CD4-positive, alpha-beta T cell (primary cell): ENCODE measurements at places on chromosomes 12 and 14. TPM values are rescaled to one million over a fixed set of nuclear protein-coding genes. Genes with fewer than 3 reads are reported as not detected.

The CD4 gene
- total RNA-seq: 136 TPM

The SLC2A14 gene
- 0.52 TPM for total RNA-seq

The KRT2 gene
- total RNA-seq: 1.7 TPM

The CYP46A1 gene
- 0.11 TPM for total RNA-seq

The CYP27B1 gene
- total RNA-seq: 1.4 TPM

The LRRC10 gene
- total RNA-seq: not detected

The GPRC5A gene
- total RNA-seq: 0.14 TPM

DNA sequence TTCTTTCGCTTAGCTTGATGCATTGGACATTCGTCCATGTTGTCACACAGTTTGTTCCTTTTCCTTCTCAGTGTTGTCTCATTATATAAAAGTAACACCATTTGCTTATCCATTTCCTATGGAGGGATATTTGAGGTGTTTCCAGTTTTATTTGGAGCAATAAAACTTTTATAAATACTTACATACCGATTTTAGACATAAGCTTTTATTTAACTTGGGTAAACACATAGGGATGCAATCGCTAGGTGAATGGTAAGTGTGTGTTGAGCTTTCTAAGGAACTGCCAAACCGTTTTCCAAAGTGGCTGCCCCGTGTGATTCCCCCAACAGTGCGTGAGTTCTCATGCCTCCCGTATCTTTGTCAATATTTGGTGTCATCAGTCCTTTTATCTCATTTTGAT, 95.2 kb upstream of the DYNC1H1 start:
- DNase-seq: no peak
- H3K27me3 ChIP-seq: no peaks in the 10 kb centered on the region
- no peak overlapping the region for H3K27ac ChIP-seq
- H3K4me3 ChIP-seq: no peak overlapping the region

DNA sequence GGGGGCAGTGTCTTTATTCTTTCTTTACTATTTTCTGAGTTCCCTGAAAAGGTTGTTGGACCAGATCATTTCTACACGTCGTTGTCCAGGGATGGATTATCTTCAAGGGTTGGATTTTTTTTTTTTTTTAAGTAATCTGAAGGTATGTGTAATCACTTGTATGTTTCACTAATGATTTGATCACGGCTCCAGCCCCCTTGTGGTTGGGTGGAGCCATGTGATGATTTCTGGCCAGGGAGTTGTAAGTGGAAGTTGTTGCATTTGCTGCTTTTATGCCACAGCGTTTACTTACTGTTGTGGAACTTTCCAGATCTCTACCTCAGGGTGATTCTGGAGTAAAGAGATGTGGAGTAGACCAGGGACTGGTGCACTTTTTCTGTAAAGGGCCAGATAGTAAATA, 390.3 kb downstream of the AACS start:
- DNase-seq: no peak
- peaks cover 7% of the 10 kb centered on the region for H3K27me3 ChIP-seq
- H3K27ac ChIP-seq: no peak overlapping the region
- no peak overlapping the region for H3K4me3 ChIP-seq

DNA sequence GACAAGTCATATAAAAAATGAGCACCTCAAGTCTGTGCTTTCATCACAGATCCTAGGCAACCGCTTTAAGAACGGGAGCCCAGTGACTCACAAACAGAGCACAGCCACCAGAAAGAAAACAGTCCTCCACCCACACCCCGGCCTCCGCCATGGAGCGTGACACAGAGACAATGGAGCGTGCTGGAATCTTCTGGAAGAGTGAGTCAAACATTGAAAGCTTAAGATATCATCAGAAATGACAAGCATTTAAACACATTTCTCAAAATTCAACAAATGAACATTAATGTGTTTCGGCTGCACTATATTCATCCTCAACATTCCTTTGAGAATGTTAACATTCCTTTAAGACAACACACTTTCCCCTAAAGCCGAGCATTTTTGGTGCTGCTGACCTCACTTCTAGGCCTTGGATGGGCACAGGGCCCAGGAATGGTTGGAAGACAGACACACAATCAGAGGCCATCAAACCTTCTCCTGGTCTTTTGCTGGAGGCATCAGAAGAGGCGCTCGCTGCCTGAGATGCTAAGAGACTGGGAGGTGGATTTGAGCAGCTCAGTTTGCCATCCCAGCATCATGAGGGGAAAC, 23.6 kb upstream of the TMEM132D start:
- no peak overlapping the region for H3K4me3 ChIP-seq
- no peaks in the 10 kb centered on the region for H3K27me3 ChIP-seq
- no peak overlapping the region for H3K27ac ChIP-seq
- no peak for DNase-seq
- no peaks in the 10 kb centered on the region for H3K4me1 ChIP-seq
- no peaks in the 10 kb centered on the region for H3K36me3 ChIP-seq

GRCh38 chr14:84767434-84767833, 762.5 kb upstream of the FLRT2 start:
- no peak overlapping the region for H3K4me3 ChIP-seq
- no peak for DNase-seq

DNA sequence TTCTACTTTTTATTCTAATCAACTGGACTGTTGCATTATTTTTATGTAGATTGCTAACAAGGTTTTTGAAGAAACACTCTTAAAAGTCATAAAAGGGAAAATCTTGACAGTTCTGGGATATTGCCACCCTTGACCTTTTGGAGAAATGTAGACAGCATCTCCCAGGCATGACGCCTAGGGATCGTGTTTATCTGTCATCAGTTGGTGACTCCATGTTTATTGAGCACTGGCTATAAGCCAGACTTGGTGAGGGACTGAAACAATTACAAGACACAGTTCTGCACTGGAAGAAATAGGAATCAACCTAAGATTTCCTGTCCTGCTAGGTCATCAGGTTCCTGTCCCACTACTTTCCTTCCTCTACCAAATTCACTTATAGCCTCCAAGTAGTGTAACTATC, 34.5 kb downstream of the HMGA2 start:
- no peak for DNase-seq
- H3K27me3 ChIP-seq: no peaks in the 10 kb centered on the region
- H3K4me3 ChIP-seq: no peak overlapping the region
- H3K4me1 ChIP-seq: no peaks in the 10 kb centered on the region

DNA sequence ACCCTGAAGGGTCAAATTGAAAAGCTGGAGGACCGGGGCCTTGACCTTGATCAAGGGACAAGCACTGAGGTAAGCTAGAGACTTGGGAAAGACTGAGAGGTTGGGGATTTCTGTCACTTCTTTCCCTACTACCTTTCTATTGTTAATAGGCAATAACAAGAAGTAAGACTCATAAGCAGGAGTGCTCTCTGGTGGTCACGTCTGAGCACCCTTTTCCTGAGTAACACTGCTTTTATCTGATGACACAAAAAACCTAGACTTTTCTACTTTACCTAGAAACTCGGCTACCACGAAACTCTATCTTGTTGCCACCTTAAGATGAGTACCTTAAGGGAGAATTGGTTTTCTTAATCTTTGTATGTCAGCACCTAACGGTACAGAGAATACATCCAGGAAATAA, 35.5 kb upstream of the PPFIBP1 start:
- H3K4me1 ChIP-seq: no peaks in the 10 kb centered on the region
- H3K4me3 ChIP-seq: no peak overlapping the region
- H3K27me3 ChIP-seq: peaks cover 5% of the 10 kb centered on the region
- H3K27ac ChIP-seq: no peak overlapping the region

GRCh38 chr12:83150465-83151189, 463.9 kb downstream of the TMTC2 start:
- H3K4me3 ChIP-seq: no peak overlapping the region
- H3K4me1 ChIP-seq: no peaks in the 10 kb centered on the region
- no peak overlapping the region for H3K27ac ChIP-seq
- no peaks in the 10 kb centered on the region for H3K36me3 ChIP-seq
- no peaks in the 10 kb centered on the region for H3K27me3 ChIP-seq

GRCh38 chr12:19288603-19289244, 150.6 kb upstream of the AEBP2 start:
- H3K4me1 ChIP-seq: no peaks in the 10 kb centered on the region
- H3K27me3 ChIP-seq: no peaks in the 10 kb centered on the region
- H3K36me3 ChIP-seq: no peaks in the 10 kb centered on the region
- no peak for DNase-seq
- H3K4me3 ChIP-seq: no peak overlapping the region

DNA sequence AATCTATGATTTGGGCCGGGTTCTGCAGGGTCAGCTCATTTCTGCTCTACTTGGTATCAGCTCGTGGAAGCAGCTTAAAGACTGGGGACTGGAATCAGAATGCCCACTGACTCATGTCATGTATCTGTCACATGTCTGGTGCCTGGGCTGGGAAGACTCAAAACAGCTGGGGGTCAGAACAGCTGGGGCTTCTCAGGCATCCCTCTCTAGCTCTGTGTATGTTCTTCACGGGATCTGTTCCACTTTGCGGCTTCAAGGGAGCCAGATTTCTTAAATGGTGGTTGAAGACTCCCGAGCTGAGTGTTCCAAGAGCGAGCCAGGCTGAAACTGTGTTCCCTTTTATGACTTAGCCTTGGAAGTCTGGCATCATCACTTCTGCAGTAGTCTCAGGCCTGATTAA, 11.9 kb downstream of the AEBP2 start:
- no peaks in the 10 kb centered on the region for H3K27me3 ChIP-seq
- H3K27ac ChIP-seq: no peak overlapping the region
- no peak overlapping the region for H3K4me3 ChIP-seq
- H3K36me3 ChIP-seq: peaks cover 3% of the 10 kb centered on the region
- no peak for DNase-seq
